ENCODE measurements at places on chromosomes 6 and 20.
A peak's percentile ranks its signal among the peaks of the same experiment; 100 is the strongest.

GRCh38 chr6:80607811-80608391 is 501.4 kb downstream of the BCKDHB start:
- no peak for DNase-seq

GRCh38 chr20:5686384-5687105 is 63.7 kb upstream of the SHLD1 start:
- DNase-seq = no peak

GRCh38 chr6:47630587-47630986 is 67.8 kb upstream of the ADGRF4 start:
- DNase-seq = no peak

- no peak for DNase-seq
These were observed 134.6 kb upstream of the NEDD9 start for GRCh38 chr6:11366934-11367637.

DNA sequence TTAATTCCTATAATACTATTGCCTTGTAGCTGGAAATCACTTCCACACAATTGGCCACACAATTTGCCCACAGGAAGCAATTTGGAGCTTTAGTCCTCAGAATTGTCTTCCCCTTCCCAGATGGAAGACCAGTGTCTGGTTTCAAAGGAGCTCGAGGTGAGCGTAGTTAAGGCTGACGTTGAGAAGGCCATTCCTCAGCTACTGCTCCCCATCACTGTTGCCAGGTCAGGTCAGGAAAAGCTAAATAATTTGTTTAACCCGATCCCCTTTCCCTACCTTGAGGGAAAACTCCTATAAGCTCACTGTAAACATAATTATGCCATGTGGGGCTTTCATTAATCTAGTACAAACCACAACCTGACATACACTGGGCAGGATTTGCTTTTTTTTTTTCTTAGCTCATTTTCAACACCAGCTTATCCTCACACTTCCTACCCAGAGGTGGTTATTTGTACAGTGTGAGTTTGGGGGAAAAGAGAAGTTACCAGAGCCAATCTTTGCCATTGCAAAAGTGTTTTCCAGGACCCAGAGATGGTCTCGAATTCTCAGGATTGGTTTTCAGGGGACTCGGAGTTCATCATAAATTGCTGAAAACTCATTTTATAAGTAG is 242.7 kb downstream of the CLIC5 start:
- no peak for DNase-seq

DNA sequence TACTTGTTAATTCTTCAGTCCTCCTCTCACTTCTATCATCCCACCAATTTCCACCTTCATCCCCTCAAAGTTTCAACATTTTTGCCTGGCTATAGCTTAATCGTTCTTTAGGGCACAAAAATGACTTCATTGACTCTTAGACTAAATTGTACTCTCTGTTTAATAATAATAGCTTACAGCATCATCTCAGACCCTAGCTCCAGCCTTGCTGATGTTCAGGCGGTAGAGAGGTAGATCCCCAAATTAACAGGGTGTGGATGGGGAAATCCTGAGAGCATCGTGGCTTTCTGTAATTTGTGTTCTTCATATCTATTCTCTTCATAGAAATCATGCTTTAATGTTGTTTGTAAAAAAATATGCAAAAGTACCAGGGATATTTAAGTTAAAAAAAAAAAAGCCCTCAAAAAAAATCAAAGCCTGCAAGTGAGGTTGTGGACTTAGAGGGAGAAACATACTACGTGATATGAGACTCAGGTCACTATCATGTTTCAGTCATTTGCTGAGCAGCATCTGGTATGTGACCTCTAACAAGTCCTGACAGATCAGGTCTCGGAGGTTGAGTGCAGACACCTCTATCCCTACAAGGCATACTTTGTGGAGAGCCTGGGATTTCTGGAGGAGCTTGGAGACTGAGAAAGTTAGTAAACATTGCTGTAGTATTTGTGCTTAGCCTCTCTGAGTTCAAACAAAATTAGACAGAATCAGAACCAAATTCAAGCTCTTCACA is 1063.3 kb upstream of the CITED2 start:
- DNase-seq = no peak

GRCh38 chr20:37528446-37529213 is 954 bp upstream of the BLCAP start:
- DNase-seq = no peak

DNA sequence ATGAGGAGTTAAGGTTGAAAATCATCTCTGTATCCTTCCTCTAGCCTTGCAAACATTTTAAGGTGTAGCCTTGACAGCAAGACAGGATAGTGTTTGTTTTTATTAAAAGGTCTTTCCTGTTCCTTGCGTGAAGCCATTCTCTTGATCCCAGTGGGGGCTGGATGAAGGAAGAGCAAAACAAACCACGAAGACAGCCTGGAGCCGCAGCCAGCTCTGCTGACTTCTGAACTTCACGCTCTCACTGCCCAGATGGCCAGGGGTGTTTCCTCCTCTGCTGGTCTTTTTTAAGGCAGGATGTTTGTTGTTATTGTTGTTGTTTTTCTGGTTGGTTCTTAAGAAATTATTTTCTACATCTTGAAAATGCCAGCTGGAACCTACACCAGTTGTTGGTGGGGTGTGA is 156.4 kb downstream of the MTHFD1L start:
- no peak for DNase-seq

GRCh38 chr20:53664121-53664520 is 70.5 kb upstream of the ZNF217 start:
- DNase-seq = no peak

GRCh38 chr20:25039697-25040437 is 18.1 kb downstream of the ACSS1 start:
- DNase-seq = no peak

- no peak for DNase-seq
These were observed 3.7 kb downstream of the ERMARD start for GRCh38 chr6:169755162-169755561.

DNA sequence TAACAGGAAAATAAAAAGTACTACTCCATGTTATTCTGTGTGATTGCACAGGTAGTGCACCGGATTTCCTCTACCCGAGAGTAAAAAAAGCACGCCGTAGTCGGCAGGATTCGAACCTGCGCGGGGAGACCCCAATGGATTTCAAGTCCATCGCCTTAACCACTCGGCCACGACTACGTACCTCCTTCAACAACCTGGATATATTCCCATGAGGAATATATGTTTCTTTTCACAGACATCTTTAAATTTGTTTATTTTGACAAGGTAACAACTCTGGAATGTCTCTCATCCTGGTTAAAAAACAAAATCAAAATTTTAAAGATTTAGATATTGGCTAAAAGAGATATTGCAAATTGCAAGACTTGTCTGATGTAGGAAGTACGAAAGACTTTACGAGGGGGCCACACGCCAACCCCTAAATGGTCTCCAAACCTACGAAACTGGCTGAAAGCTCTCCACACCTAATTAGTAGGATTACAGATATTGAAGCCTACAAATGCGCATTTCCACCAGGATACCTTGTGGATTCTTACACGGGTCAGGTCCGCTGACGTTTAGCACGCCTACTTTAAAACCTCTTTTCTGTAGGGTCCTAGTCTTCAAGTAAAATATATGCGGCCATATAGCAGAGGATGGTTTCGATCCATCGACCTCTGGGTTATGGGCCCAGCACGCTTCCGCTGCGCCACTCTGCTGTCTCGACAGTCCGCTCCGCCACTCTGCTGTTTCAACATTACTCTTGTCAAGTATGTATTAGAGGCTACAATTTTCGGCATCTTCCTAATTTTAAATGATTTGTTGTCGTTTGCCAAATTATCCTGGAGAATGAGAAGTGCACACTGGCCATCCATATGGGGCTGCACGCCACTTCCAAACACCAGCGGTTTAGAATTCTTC is 52.2 kb upstream of the BTN3A2 start:
- DNase-seq = no peak

- DNase-seq = no peak
These were observed 4.1 kb upstream of the NOL4L start for GRCh38 chr20:32589256-32589655.

DNA sequence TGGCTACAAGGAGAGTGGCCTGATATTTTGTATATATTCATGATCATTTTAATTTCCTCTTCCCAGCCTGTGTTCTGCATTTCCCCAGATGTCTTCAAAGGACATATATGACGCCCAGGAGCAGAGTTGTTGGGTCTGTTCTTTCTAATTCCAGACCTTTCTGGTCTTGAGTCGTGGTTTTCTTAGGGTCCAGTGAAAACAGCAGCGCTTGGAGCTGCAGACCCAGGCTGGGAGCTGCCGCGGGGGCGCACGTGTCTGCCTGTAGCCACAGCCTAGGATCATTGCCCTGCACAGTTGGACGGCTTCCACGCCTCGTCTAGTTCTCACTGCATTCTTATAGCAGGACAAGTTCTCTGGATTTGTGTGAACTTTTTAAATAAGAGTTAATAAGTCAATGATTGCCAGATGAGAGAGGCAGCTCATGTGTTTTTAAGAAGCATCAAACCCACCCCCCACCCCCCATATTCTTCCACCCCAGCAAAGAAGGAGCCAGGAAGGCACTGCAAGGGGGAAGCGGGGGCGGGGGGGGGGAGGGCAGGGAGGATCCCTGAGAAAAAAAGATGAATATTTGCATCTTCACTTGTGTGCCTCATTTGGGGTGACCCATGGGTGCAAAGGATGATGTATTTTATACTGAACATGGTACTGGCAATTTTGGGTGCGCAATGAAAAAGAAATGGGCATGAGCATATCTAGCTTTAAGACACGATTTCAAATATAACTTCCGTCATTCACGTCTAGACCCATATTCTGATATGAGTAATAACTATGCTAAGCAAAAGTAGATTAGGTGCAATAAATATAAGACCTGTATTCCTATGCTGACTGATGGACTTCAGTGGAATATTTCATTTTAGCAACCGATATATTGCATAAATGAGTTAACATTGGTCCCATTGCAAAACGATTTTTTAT is 160.0 kb downstream of the TBXT start:
- no peak for DNase-seq

DNA sequence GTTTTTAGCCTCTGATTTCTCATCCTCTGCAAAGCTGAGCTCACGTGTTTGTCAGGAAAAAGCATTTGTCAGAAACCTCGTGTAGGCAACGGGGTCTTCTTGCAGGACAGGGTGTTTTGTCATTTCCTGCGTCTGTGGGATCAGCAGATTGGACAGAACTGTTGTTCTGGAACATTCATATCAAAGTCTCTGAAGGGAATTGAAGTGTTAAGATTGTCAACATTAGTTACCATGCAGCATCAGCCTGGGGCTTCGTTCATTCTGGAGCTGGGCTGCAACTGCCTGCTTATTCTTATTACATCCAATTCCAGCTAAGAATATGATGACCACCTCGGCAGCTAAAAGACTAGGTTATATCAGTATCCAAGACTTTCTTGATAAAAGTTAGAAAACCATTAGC is 71.0 kb upstream of the RALGAPA2 start:
- DNase-seq = no peak

DNA sequence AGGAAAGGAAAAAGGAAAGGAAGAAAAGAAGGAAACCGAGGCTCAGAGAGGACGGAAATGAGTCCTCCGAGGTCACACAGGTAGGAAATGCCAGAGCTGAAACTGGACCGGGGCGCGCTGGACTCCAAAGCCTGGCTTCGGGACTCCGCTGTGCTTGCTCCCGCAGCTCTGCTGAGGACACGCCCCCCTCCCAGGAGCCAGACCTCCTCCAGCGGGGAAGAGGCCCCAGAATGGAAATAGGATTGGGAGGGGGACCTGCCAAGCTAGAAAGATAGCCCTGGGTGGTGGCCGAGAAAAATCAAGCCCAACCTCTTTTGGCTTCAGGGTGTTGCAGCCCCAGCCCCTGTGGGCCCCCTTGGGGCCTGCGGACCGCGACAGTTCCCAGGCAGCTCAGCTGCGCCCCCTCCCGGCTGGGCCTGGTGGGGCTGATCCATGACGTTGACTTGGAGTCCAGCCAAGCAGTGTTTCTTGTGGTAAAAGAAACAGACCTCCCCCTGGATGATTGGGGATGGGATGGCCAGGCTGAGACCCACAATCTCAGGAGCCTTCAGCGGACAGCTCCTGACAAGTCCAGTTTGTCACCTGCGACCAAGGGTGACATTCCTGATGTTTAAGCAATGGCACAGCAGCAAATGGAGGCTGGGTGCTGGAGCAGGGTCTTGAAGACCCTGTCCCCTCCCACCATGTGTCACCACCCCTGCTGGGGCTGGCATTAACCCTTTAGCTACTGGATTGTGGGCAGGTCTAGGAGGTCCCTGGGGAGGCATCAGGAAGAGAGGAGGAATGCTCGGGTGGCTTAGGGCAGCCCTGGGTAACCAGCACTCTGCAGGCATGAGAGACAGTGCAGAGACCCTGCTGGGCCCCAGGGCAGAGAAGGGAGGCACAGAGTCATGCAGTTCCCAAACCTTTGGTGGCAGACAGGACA is 55.4 kb downstream of the RIPOR3 start:
- DNase-seq = peak; percentile 69

DNA sequence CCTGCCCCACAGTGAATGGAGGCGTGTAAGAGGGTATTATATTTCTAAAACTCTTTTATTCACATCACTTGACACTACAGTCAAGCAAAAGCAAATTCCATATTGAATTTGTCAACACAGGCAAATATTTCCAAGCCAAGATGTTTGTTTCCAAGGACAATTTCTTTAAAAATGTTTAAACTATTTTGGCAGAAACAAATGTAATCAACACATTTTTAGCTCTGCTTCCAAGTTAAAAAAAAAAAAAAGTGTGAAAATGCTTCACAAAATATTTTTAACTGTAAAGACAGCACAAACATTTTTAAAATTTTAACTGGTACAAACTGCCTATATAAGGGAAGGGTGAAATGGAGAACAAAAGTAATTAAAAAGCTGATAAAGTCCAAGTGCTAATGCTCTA is 44.9 kb upstream of the DST start:
- no peak for DNase-seq

DNA sequence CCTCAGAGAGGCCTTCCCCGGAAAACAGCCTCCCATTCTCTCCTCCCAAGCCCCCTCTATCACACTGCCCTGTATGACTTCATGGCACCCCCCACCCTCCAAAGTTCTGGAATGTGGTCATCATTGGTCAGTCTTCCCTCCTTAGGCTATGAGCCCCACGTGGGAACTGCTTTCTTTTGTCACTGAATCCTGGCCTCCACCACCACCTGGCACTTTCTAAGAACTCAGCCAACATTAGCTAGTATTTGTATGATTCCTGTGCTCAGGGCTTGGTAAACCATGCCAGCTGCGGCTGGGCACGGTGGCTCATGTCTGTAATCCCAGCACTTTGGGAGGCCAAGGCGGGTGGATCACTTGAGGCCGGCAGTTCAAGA is 8.4 kb upstream of the E2F1 start:
- no peak for DNase-seq

DNA sequence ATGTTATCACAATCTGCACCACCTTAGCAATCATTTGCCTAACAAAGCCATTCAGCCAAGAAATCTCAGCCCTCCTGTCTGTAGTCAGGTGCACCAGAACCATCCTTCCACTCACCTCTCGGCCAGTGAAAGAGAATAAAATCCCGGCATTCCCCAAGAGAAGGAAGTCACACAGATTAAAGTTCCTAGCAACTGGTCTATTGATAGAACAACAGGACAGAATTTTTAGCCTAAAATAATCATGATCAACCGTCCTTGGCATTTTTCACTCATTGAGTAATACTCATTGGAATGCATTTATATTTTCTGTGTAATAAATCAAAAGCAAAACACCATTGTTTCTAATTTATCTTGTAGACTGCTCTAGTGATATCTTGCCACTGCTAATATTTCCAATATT is 85.7 kb upstream of the CDH4 start:
- no peak for DNase-seq

Measured in frontal cortex (tissue), 4 donors.